ENCODE measurements at places on chromosomes 11 and 22.

DNA sequence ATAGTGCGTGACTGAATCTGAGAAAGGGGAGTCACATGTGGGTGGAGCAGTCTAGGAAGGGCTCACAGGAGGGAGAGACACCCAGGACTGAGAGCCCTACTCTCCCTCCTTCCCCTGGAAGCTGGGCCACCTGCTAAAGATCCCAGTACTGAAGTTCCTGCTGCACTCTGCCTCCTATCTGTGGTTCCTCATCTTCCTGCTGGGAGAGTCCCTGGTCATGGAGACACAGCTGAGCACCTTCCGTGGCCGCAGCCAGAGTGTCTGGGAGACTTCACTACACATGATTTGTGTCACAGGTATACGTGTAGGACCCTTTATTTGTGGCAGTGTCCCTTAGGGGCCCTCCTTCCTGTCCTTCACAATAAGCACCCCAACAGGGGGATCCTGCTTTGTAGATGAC, 19.3 kb downstream of the ART5 start:
- DNase-seq: no peak

GRCh38 chr11:22670830-22671229, 4.4 kb downstream of the GAS2 start:
- no peak for DNase-seq

DNA sequence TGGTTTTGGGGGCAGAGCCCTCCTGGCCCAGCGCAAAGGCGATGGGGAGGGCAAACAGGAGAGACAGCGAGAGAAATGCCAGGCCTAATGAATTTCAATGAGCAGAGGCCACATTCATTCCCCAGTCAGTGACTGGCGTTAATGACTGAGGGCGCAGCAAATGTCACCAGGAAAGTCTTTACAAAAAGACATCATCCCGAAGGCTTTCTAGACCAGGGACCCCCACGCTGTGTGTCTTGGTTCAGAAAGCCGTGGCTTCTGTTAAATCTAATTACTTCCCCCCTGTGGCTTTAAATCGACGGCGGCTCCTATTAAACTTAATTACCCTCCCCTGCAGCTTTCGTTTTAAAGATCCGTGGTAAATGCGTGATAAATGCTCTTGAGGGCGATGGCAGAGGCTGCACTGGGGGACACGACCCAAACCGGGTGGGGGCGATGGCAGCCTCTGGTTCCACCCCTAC, 1.6 kb upstream of the FGF19 start:
- DNase-seq: no peak

DNA sequence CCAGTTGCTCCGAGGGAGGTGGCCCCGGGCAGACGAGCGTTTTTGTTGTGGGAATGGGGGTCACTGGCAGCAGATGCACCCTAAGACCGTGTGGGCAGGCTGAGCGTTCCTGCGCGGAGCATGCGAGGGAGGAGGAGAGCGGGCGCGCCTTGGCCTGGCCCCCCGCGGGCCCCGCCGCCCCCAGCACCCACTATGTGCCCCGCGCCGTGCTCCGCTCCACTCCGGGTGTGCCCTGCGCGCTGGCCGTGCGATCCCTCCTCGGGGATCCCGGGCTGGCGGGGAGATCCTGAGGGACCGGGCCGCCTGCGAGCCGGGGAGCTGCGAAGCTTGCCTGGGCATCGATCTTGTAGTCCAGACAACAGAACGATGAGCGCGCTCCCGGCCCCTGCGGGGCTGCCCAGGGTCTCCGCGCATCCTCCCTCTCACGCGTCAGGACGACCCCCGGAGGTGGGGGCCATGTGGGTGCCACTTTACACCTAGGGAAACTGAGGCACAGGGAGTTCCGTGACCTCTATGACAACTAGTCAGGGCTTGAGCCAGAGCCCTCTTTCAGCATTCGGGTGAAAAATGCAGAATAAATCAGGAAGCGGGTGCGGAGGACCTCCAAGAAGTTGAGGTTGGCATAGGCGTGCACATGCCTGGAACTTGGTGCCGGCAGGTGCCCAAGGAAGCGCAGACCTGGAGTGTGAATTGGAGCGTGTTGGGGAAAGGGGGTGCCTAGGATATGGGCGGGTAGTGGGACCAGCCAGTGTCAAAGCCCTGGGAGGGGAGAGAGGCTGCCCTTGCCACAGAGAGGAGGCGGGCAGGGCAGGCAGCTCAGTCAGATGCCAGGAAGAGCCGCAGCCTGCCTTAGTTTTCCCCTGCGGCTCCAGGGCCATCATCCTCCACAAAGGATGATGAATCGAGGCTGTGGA, 1.3 kb upstream of the KMT5B start:
- DNase-seq: no peak

- peak; percentile 26 for DNase-seq
Measured at GRCh38 chr22:39985383-39986035, 9.2 kb upstream of the FAM83F start.

DNA sequence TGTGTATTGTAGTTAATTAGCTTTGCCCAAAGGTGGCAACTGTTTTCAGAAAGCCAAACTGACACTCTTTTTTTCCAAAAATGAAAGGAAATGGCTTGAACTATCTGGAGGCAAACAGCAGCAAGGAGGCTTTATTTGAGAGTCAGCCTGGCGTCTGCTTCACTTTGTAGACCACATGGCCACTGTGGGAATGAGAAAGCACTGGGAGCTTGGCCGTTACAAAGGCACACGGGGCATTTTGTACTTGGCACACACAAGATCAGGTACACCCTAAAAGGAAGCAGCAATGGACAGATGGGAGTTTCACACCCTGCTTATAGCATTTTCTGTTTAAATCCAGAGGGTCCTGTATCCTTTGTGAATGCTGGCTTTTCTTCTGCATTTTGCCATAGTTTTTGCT, 126.3 kb downstream of the MPPED2 start:
- DNase-seq: no peak

DNA sequence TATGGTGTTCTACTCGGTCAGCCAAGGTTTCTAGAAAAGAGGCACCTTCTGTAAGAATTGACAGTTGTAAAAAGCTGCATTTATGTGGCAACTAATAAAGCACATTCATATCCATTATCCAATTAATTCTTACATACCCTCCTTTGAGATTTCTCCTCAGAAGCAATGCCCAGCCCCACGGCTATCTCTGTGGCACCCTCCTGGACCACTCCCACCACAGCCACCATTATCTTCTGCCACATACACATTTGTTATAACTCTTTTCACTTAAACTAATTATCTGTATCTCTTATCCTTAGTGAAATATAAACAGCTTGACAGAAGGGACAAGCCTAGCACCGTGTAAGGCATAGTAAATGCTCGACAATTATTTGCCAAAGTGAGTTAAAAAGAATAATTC, 48.5 kb downstream of the PAK1 start:
- no peak for DNase-seq

GRCh38 chr22:24772493-24773220, 1.9 kb downstream of the PIWIL3 start:
- DNase-seq: no peak

- DNase-seq: no peak
Measured at GRCh38 chr11:35134403-35135148, 4.4 kb upstream of the CD44 start.

GRCh38 chr22:35605369-35605680, 11.8 kb downstream of the MB start:
- no peak for DNase-seq

DNA sequence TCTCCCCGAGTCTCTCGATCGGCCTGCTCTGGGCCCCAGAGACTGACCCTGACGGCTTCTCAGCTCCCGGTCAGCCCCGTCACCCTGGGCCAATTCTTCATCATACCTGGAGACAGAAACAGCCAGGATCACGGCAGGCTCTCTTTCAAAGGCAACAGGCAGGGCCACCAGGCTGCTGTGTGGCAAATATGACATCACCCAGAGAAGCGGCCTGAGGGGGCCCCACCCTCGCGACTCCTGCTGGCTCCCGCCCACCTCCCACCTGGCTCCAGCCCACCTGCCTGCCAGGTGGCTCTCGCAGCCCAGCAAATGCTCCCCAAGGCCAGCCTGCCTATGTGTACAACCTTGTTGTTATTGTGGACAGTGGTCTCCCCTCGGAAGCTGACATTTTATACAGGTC, 24.9 kb upstream of the PACSIN2 start:
- DNase-seq: no peak

- no peak for DNase-seq
Measured at GRCh38 chr11:128331317-128331716, 256.0 kb downstream of the ETS1 start.

- DNase-seq: no peak
Measured at GRCh38 chr11:834371-835316, 1.9 kb downstream of the CD151 start.

DNA sequence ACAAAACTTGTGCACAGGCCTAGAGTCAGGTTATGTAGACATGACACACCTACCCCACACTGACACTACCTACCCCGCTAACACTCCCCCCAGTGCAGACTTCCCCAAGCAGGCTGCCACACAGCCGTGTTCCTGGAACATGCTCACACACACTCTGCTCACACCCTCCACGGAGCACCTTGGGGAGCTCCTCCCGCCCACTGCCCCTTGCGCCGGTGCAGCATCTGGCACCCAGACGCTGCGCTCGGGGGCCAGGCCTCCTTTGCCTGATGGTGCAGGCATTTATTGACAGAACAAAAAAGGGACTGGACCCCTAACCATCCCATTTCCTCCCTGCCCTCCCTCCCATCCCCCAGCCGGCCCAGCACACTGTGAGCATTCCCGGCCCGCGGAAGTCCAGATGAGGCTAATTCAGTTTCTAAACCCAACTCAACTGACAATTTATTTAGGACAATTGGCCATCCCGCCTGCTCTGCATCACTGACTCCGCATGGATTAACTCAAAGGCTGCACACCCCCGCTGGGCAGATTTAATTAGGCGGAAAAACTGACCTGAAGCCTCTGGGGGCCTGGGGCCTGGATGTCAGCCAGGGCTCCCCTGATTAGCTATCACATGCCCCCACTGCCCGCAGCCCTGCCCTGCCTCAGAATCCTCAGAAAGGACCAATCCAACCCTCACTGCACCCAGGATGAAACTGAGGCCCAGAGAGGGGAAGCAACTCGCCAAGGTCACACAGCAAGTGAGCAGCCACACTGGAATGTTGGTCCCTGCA, 30.1 kb downstream of the KCNC1 start:
- no peak for DNase-seq

GRCh38 chr11:11171854-11172253, 181.2 kb downstream of the CSNK2A3 start:
- DNase-seq: peak; percentile 51

GRCh38 chr11:118210323-118210722, 14.5 kb downstream of the JAML start:
- DNase-seq: no peak

- DNase-seq: no peak
Measured at GRCh38 chr22:48352086-48352911, 1475.4 kb downstream of the BRD1 start.

DNA sequence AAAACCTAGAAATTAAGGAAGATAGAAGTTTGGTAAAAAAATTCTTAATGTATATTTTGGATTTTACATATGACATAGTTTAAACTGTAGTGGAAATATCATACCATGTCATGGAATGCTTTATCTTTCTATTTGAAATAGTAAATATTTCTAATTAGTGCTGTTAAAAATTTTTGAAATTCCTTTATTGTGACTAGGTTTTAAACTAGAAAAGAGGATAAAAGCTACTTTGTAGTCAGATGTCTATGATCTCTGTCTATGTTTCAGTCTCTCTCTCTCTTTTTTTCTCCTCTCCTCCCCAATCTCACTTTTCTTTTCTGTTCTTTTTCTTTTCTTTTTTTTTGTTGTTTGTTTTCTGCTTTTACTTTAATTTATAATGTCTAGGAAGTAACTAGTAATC, 226.2 kb downstream of the TMEM135 start:
- DNase-seq: no peak

- DNase-seq: no peak
Measured at GRCh38 chr22:50672471-50673230, at the start of gene SHANK3. Gene SHANK3, plus strand, starts transcription at chr22:50672823.

DNA sequence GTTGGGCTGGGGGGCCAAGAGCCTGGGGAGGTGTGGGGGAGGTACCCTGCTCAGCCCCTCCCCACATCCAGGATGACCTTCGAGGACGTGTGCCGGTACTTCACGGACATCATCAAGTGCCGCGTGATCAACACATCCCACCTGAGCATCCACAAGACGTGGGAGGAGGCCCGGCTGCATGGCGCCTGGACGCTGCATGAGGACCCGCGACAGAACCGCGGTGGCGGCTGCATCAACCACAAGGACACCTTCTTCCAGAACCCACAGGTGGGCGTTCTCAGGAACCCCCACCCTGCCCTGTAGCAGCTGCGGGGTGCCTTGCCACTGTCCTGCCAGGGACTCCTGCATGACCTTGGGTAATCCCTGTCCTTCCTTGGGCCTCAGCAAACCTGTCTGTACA, 10.0 kb upstream of the MYO7A start:
- no peak for DNase-seq

GRCh38 chr22:35947794-35948425, 80.7 kb downstream of the RBFOX2 start:
- no peak for DNase-seq

GRCh38 chr11:35031867-35032266, 107.1 kb upstream of the CD44 start:
- DNase-seq: no peak

DNA sequence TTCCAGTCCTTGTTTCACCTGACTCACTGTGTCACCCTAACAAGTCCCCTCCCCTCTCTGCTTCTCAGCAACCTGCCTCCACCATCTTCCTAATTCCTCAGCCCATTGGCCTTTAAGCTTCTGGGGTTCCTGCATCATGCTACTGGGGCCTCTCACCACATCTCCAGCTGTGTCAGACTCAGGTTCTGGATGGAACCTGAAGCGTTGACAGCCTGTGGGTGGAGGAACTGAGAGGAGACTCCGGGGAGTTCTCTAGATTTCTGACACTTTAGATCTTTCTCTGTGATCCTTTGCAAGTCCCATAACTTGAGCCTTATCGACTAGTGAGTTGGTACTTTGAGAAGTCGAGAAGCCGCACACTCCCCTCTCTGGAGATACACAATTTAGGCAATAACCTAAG, 11.6 kb upstream of the SLC5A1 start:
- no peak for DNase-seq

DNA sequence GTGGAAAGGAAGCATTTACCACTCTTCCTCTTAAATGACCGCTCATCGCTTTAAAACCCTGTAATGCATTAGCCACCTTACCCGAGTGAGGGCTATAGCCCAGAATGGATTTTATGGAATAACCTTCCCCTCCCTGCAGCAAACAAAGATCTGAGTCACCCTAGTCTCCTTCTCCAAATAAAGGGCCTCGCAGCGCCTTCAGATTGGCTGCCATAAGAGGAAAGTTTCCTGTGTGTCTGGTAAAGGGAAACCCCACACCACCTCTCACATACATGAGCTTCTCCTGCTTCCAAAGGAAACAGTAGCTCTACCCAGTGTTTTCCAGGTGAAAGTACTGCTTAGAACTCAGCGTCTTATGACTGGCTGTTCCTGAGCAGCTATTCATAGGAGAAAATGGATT, 47.8 kb downstream of the PPP2R1B start:
- DNase-seq: no peak

All from activated CD4-positive, alpha-beta memory T cell treated with anti-CD3 and anti-CD28 coated beads for 36 hours (primary cell).